ENCODE measurements at places on chromosomes 2 and 18. TPM values are rescaled to one million over a fixed set of nuclear protein-coding genes. Genes with fewer than 3 reads are reported as not detected.

PIGN gene
- total RNA-seq = 31.8 TPM

GBX2 gene
- not detected for total RNA-seq

TRPM8 gene
- not detected for total RNA-seq

MFSD6 gene
- 61.0 TPM for total RNA-seq

- no peaks in the 10 kb centered on the region for H3K4me1 ChIP-seq
- no peaks in the 10 kb centered on the region for H3K27me3 ChIP-seq
- no peak overlapping the region for H3K27ac ChIP-seq
- no peaks in the 10 kb centered on the region for H3K36me3 ChIP-seq
- no peak for DNase-seq
These were observed 72.5 kb downstream of the VAPA start for GRCh38 chr18:9986156-9986930.

DNA sequence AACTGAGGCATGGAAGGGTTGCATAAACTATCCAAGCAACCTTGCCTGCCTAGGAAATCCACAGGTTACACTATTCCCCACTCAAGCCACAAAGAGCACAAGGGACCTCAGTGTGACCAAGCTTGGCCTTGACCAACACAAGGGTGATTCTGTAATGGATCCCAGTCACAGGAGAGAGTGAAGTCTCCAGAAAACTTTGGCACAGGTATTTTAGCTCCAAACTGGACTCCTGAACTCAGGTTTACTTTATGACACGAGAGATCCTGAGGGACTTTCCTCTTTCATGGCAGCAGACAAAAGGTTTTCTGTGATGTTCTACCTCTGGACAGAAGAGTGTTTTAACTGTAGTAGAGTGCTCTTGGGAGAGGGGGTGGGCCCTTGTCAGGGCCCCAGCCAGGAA, 169.2 kb downstream of the TRABD2A start:
- H3K36me3 ChIP-seq = no peaks in the 10 kb centered on the region
- no peaks in the 10 kb centered on the region for H3K27me3 ChIP-seq
- no peak for DNase-seq
- H3K27ac ChIP-seq = no peak overlapping the region
- no peaks in the 10 kb centered on the region for H3K4me1 ChIP-seq

DNA sequence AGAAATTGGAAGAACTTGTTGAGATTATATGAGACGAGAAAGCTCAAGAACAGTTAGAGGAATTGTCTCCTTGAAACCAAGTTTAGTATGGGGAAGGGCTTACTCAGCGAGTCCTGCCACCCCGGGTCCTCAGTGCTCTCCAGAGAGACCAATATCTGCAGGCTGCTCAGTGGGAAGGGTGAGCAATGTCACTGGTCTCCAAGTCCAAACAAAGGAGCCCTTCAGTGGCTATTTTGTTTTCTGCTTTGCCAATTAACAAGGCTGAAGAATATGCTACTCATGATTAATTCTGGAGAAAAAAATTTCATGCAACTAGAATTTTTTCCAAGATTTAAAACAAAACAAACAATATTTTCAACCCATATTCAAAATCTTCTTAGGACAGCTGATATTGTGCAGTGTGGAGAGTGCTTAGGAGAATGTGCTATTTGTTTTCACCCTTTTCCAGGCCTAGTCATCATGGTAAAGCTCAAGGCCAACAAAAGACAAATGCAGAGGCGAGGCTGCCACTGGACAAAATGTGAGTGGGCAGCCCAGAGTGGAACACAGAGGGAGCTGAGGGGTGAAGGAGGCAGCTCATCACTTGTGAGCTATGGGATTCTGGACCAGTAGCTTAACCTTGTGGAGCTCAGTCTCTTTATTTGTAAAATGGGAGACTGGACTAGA, 83.8 kb upstream of the TMEM17 start:
- no peak for DNase-seq
- H3K27ac ChIP-seq = no peak overlapping the region
- H3K4me3 ChIP-seq = no peak overlapping the region
- no peaks in the 10 kb centered on the region for H3K27me3 ChIP-seq
- H3K36me3 ChIP-seq = no peaks in the 10 kb centered on the region

- no peaks in the 10 kb centered on the region for H3K27me3 ChIP-seq
- H3K36me3 ChIP-seq = no peaks in the 10 kb centered on the region
- H3K27ac ChIP-seq = no peak overlapping the region
- H3K4me1 ChIP-seq = no peaks in the 10 kb centered on the region
- H3K4me3 ChIP-seq = no peak overlapping the region
These were observed 50.9 kb upstream of the SMAD2 start for GRCh38 chr18:47981320-47981719.

GRCh38 chr2:143682436-143683055, 553.3 kb downstream of the ARHGAP15 start:
- no peak overlapping the region for H3K4me3 ChIP-seq
- H3K27me3 ChIP-seq = no peaks in the 10 kb centered on the region
- no peaks in the 10 kb centered on the region for H3K36me3 ChIP-seq
- H3K27ac ChIP-seq = no peak overlapping the region
- no peak for DNase-seq

GRCh38 chr18:36294031-36294430, 3.5 kb upstream of the FHOD3 start:
- DNase-seq = no peak
- no peaks in the 10 kb centered on the region for H3K27me3 ChIP-seq
- H3K4me3 ChIP-seq = no peak overlapping the region
- no peaks in the 10 kb centered on the region for H3K36me3 ChIP-seq

- no peak overlapping the region for H3K27ac ChIP-seq
- peaks cover 4% of the 10 kb centered on the region for H3K4me1 ChIP-seq
- H3K27me3 ChIP-seq = no peaks in the 10 kb centered on the region
These were observed 52.0 kb upstream of the FAM171B start for GRCh38 chr2:186641807-186642321.

Measured in thoracic aorta (tissue), 2 donors.